Esophagus squamous epithelium (tissue), 5 donors: ENCODE measurements at places on chromosomes 2 and 18. TPM values are rescaled to one million over a fixed set of nuclear protein-coding genes. Genes with fewer than 3 reads are reported as not detected.

DNA sequence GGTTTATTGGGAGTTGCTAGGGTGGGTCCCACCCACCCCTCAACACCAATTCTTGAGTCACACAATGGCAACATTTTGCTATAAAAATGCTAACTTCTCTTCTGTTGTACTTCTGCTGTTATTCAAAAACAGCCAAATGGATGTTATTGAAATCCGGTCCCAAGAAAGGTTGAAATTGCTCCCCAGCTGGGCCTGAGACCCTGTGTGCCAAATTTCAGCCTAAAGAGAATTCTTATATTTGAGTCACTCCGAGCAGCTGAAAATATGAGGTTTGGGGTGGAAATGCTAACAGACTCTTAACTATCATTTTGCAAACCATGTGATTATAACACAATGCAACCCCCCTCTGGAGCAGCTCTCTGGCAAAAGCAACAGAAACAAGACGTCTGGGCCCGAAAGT lies 27.0 kb upstream of the ACVR1 start:
- no peaks in the 10 kb centered on the region for H3K27me3 ChIP-seq
- DNase-seq: no peak
- no peaks in the 10 kb centered on the region for H3K36me3 ChIP-seq
- H3K4me1 ChIP-seq: peaks cover 4% of the 10 kb centered on the region
- H3K4me3 ChIP-seq: no peak overlapping the region

DNA sequence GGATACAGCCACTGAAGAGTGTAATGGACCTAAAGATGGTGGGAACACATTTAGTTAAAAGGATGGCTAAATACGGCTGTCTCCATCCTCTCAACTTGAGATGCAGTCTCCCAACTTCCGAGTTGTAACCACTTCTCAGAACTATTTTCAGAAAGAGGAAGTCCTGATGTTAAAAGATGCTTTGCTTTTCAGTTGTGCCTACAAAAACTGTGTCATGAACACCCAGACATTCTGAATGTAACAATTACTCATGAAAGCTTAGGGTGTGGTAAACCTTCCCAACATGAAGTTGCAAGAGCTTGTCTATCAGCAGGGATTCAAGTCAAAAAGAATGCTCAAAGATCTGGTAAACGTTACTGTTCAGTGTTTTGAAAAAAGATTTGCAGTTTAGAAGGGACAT lies 147.9 kb downstream of the DOCK10 start:
- no peaks in the 10 kb centered on the region for H3K27me3 ChIP-seq
- peak overlapping the region; percentile 40 for H3K27ac ChIP-seq
- no peaks in the 10 kb centered on the region for H3K36me3 ChIP-seq
- DNase-seq: no peak
- no peaks in the 10 kb centered on the region for H3K4me1 ChIP-seq
- no peak overlapping the region for H3K4me3 ChIP-seq

DNA sequence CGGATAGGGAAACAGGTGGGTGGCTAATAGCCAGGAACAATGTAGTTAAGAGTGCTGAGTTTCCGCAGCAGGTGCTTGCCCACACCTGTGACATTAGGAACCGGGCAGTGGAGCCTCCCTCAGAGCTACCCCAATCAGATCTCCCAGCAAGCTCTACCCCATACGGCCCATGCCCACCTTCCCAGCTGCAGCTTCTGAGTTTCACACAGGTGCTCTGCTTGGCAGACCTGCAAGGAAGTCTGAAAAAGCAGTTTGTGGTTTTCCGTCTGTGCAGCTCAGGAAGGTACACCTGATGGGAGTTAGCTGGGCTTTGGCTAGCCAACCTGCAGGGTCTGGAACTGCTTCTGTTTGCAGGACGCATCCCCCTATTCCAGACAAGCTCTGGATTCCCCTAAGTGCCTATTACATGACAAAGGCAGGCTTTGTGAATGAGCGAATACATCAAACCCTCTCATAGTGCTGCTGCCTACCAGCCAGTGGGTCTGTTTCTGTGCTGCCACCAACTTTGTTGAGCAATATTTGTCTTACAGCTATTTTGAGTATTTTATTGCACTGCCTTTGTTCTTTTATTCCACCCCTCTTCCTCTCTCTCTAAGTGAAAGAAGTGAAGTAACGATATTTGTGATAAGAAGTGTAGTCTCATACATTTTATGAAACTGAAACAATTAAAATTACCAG lies 24.7 kb upstream of the CEP68 start:
- H3K27ac ChIP-seq: no peak overlapping the region
- H3K27me3 ChIP-seq: no peaks in the 10 kb centered on the region
- no peak overlapping the region for H3K4me3 ChIP-seq
- no peaks in the 10 kb centered on the region for H3K36me3 ChIP-seq

DNA sequence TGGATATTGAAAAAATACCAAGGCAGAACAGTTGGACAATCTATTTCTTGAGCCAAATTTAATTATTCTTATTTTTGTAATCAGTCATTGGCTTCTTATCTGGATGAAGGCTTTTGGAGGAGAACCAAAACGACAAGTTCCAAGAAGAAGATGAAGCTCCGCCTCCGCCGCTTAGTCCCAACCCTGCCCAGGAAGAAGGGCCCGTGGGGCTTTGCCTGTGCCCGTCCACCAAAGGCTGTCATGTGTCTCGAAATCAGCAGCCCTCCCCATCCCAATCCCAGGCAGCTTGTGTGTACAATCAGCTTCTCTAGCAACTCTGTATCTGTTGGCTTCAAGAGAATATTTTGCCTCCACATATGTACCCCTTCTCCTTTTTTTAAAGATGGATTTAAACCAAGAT lies 24.6 kb downstream of the PTRHD1 start:
- H3K27ac ChIP-seq: no peak overlapping the region
- H3K4me1 ChIP-seq: no peaks in the 10 kb centered on the region
- H3K36me3 ChIP-seq: peaks cover 7% of the 10 kb centered on the region

GRCh38 chr2:201465524-201465971 lies 14.0 kb downstream of the STRADB start:
- H3K4me1 ChIP-seq: peaks cover 20% of the 10 kb centered on the region
- H3K36me3 ChIP-seq: peaks cover 86% of the 10 kb centered on the region
- no peaks in the 10 kb centered on the region for H3K27me3 ChIP-seq
- no peak for DNase-seq
- H3K4me3 ChIP-seq: no peak overlapping the region
- no peak overlapping the region for H3K27ac ChIP-seq

GRCh38 chr2:104849618-104850141 lies 4.2 kb upstream of the POU3F3 start:
- H3K36me3 ChIP-seq: no peaks in the 10 kb centered on the region
- no peak overlapping the region for H3K4me3 ChIP-seq
- no peak for DNase-seq
- H3K4me1 ChIP-seq: peaks cover 22% of the 10 kb centered on the region

GRCh38 chr2:74876081-74876886 lies 42.4 kb downstream of the HK2 start:
- no peaks in the 10 kb centered on the region for H3K27me3 ChIP-seq
- H3K27ac ChIP-seq: peak overlapping the region; percentile 75
- DNase-seq: no peak
- H3K4me3 ChIP-seq: no peak overlapping the region
- peaks cover 11% of the 10 kb centered on the region for H3K4me1 ChIP-seq

- no peaks in the 10 kb centered on the region for H3K27me3 ChIP-seq
- no peaks in the 10 kb centered on the region for H3K36me3 ChIP-seq
- no peak for DNase-seq
These were observed 77.1 kb downstream of the SMAD4 start for GRCh38 chr18:51107082-51107481.

DNA sequence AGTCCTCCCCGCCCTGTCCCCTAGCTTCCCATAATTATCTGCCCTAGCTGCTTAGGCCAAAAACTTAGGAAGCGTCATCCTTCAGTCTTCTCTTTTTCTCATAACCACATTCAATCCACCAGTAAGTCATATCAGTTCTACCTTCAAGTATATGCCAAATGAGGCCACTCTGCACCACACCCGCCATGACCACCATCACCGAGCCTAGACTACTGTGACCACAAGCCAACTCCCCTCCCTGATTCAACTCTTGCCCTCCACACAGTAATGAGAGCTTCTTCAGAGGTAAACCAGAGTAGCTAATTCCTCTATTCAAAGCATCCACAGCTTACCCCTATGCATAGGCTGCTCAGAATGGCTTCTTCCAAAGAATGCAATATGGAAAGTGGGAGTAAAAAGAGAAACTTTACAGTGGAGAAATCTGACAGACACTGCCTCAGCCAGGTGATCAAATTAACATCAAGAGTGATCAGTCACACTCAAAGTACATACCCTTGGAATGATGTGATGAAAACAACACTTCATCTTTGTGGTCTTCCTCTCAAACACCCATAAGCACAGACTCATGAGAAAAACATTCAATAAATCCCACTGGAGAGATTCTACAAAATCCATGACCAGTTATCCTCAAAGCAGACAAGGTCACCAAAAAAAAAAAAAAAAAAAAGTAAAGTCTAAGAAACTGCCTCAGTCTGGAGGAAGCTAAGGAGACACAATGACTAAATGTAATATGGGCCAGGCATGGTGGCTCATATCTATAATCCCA lies 17.7 kb downstream of the MBOAT2 start:
- H3K27ac ChIP-seq: no peak overlapping the region
- H3K36me3 ChIP-seq: no peaks in the 10 kb centered on the region
- no peak overlapping the region for H3K4me3 ChIP-seq

The THOC1 gene
- total RNA-seq: 59.7 TPM

The BMP10 gene
- not detected for total RNA-seq

The OTOS gene
- total RNA-seq: not detected

The ACADL gene
- 1.3 TPM for total RNA-seq
